Naive thymus-derived CD8-positive, alpha-beta T cell (primary cell): ENCODE measurements at places on chromosomes 11 and 22. TPM values are rescaled to one million over a fixed set of nuclear protein-coding genes. Genes with fewer than 3 reads are reported as not detected.

DNA sequence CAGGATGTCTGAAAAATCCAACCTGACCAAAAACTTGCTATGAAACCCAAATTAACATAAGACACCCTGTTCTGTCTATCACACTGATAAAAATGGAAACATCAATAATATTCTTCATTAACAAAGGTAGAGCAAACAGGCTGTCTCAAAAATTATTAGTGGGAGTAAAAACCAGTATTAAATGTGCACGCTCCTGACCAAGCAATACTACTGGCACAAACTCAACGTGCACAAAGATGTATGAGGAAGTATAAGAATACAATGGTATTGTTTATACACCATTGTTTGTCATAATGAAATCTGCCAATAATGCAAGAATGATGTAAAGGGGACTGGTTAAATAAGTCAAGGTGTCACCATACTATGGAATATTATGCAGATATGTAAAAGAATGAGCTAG, 288.5 kb downstream of the MN1 start:
- no peak overlapping the region for H3K4me3 ChIP-seq
- H3K4me1 ChIP-seq: no peaks in the 10 kb centered on the region
- no peak for DNase-seq
- no peak overlapping the region for H3K27ac ChIP-seq
- no peaks in the 10 kb centered on the region for H3K27me3 ChIP-seq

- H3K36me3 ChIP-seq: no peaks in the 10 kb centered on the region
- DNase-seq: no peak
- no peak within 1 kb of the TSS for H3K27ac ChIP-seq
- H3K4me1 ChIP-seq: peaks cover 11% of the 10 kb centered on the region
- peak within 1 kb of the TSS; percentile 51 for H3K4me3 ChIP-seq
- H3K27me3 ChIP-seq: peaks cover 46% of the 10 kb centered on the region
Observed at GRCh38 chr11:46277622-46278386, at the start of gene CREB3L1. TSS of gene CREB3L1 (plus strand) at chr11:46277662. CDS start at chr11:46278112, 450 bp downstream.

ME3 gene
- 2.0 TPM for total RNA-seq

EHBP1L1 gene
- total RNA-seq: 108 TPM
